ENCODE measurements at places on chromosomes 7 and 10.

- DNase-seq = no peak
Measured at GRCh38 chr7:110309941-110310340, 781.0 kb upstream of the LRRN3 start.

DNA sequence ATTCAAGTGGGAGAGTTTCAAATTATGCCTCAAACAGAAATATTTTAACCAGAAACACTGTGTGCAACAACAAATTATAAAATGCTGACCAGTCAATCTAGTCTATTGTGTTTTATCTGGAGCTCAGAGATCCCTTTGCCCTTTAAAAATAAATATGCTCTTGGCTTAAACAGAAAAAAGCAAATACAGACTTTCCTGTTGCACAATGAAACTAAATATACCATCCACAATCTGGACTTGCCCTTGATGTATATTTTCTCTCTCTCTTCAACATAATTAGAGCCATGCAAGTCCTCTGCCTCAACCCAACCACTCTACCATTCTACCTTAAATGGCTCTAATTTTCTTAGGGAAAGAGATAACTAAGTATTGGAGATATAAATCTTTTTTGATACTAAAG, 34.9 kb downstream of the ASAH2 start:
- DNase-seq = no peak

DNA sequence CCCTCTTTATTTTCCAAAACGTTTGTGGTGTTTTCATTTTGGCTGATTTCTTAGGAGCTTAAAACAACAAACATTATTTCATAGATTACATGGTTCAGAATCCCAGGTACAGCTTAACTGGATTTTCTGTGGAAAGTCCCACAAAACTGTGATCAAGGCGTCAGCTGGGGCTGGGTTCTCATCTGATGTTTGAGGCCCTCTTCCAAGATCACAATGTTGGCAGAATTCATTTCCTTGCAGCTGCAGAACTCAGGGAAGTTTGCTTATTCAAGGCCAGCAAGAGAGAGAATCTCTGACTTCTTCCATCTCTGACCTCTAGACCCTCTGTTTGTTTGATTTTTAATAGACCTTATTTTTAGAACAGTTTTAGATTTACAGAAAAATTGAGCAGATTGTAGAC, 108.4 kb upstream of the AGK start:
- no peak for DNase-seq

- DNase-seq = no peak
Measured at GRCh38 chr10:80187060-80187459, 18.3 kb downstream of the ANXA11 start.

GRCh38 chr7:123148813-123149212, 51.0 kb downstream of the SLC13A1 start:
- no peak for DNase-seq

DNA sequence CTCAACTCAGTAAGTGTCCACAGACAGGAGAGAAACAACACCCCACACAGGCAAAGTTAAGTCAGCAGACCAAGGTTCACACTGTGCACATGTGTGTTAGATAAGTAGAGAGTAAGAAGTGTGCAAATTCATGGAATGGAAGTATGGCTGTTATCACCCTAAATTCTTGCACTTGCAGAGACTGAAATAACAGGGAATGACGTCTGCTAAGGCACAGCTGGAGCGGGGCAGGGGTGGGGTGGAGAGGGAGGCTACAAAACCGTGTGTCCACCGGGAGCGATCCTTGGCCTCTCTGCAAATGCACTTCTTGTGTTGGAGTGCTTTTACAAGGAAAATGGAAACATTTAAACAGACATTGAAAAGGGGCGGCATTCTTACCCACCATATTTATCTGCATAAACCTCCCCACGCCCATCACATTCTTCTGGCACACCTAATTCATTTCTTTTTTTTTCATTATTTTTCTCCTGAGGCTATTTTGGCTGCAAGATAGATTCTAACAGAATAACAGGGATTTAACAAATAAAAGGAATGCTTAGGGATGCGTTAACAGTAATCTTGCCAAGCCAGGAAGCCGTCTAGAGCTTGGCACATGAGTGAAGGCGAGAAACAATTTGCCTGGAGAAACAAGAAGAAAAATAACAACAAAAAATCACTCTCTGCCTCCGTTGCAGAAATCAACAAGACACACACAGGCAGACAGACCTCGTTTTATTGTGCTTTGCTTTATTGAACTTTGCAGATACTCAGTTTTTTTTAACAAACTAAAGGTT, 30.1 kb downstream of the TNS3 start:
- DNase-seq = no peak
